Activated CD4-positive, CD25-positive, alpha-beta regulatory T cell (primary cell): ENCODE measurements at places on chromosomes 6 and 20.

DNA sequence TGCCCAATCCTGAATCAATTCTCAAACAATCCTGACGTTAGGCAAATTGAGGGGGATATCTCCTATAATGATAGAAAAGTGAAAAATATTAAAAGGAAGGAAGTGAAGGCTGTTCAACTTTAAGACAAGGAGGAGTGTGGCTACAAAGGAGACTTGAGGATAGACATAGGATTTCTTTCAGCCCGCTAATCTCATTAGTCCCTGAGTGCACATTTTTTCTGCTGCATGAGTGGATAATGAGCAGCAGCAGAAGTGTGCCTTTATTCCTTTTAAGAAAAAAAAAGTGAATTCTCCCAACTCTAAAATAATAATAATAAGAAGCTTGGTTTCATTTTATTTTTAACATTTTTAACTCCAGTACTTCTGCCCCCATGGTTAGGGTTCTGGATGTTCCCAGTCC lies 102.0 kb downstream of the SPTLC3 start:
- DNase-seq, result no peak

DNA sequence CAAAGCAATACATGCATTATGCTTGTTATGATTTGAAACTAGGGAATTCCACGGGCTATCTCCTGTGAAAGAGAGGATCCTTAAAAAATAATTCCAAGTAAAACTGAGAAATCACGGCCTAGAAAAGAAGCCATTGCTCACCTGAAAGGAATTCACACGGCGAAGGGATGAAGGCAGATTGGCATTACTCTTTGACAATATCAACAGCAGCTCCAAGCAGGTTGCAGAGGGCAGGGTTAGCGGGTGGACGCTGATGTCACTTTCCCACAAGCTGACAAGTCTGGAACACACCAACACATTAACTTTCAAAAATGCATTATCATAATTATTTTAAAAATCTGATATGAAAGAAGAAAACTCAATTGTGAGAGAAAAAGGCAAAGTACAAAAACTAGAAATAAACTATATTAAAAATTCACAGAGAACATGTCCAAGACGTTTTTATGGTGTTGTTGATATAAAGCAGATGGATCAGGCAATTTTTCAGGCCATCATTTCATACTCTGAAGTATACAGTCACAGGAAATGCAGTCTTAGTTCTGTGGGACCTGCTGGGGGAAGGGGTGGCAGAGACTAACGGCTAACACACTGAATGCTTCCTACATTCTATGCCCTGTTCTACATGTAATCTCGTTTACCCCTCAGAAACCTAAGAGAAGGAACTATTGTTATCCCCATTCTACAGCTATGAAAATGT lies 108.3 kb downstream of the UBE3D start:
- DNase-seq, result no peak

- no peak for DNase-seq
Measured at GRCh38 chr20:20304942-20305341, 63.0 kb upstream of the INSM1 start.

DNA sequence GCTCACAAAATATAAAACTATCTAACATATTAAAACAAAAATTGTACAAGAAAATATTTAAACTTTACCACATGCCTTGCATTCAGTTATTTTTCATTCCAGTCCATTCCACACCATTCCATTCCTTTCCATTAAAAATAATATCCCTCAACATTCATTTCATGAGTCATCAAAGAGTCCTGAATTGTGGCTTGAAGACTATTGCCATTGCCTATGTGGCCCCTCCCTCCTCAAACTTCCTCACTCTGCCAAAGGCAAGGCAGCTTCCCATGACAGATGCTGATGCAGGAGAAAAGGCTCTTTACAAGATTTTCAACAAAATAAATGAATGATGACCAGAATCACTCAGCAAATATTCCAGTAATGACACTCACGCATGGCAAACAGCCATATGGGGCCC lies 31.7 kb downstream of the IL20RA start:
- DNase-seq, result no peak

- peak; percentile 13 for DNase-seq
Measured at GRCh38 chr6:137927777-137928218, 60.7 kb downstream of the TNFAIP3 start.
